ENCODE measurements at places on chromosomes 6 and 20. TPM values are rescaled to one million over a fixed set of nuclear protein-coding genes. Genes with fewer than 3 reads are reported as not detected.

The PTK6 gene
- 0.79 TPM for polyA plus RNA-seq

The SKIC2 gene
- polyA plus RNA-seq, result 56.9 TPM

GRCh38 chr6:18562726-18563125, 175.6 kb downstream of the RNF144B start:
- DNase-seq, result no peak

- DNase-seq, result no peak
These were observed 26.5 kb downstream of the SULF2 start for GRCh38 chr20:47758517-47759450.

DNA sequence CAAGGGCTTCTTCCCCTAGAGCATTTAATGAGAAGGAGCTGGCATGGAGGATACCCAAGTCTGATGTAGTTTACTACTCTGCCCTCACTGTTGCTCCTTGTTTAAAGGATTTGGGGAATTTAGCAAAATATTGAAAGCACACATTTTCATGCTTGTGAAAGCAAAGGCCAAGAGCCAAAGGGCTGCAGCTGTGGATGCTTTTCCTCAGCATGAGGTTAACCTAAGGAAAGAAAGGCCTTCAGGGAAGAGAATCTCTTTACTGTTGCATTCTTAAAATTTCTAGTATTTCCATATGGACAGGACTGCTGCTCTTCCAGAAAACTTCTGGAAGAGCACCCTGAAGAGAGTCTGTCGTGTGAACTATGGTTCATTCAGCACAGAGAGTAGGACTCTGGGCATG, 45.9 kb upstream of the SASH1 start:
- no peak for DNase-seq

DNA sequence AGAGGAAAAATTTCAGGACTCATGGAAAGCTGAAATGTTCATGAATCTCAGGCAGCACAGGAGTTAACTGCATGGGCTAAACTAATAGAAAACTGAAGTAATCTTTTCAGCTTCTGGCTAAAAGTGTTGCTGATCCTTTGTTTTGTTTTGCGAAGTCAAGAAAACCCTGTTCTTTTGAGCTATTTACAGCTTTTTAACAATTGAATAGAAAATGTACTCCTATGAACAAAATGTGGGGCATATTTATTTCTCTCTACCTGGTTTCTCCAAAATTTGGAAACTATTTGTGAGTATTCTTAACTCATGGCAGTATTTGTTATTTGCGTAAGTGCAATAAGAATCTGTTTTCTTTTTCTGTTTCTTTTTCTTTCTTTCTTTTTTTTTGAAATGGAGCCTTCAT, 818.8 kb upstream of the CITED2 start:
- no peak for DNase-seq

DNA sequence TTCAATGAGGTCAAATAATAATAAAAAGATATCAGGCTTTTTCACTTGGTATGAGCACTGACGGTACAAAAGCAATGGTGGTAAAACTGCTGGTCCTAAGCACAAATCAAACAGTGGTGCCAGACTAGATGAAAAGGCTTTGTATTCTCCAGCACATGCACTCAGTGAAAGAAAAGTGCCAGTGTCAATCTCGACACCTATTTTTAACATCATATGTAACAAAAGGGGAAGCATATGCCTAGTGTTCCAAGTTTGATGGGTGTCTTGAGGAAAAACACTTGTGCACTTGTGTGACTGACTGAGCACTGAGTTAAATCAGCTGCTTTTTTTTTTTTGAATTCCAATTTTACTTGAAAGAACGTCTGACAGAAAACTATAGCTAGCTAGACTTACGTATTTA, 27.3 kb downstream of the MED23 start:
- no peak for DNase-seq
